ENCODE measurements at places on chromosomes 13 and 19.

- DNase-seq, result no peak
Measured at GRCh38 chr19:42285541-42285941, 16.4 kb upstream of the PRR19 start.

DNA sequence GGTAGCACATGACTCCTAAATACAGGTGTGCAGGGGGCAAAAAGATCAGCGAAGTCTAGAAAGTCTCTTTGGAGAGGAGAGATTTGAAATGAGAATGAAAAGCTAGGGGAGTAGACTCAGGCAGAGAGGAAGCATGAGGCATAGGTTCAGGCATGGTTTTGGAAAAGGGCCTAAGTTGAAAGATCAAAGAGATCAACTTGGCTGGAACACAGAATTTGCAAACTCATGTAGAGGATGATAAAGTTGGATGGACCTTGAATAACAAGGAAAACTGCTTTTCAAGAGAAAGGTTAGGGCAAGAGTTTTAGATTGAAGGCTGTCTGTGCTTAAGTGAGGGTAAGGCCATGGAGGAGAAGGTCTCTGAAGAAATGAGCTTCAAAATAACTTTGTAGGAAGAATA is 47.4 kb upstream of the UBAC2 start:
- DNase-seq, result no peak

GRCh38 chr13:98133946-98134345 is 8.9 kb upstream of the FARP1 start:
- no peak for DNase-seq

GRCh38 chr13:39561971-39562370 is 41.0 kb downstream of the LHFPL6 start:
- DNase-seq, result no peak

- no peak for DNase-seq
Measured at GRCh38 chr19:27740396-27740795, 1472.6 kb downstream of the UQCRFS1 start.

DNA sequence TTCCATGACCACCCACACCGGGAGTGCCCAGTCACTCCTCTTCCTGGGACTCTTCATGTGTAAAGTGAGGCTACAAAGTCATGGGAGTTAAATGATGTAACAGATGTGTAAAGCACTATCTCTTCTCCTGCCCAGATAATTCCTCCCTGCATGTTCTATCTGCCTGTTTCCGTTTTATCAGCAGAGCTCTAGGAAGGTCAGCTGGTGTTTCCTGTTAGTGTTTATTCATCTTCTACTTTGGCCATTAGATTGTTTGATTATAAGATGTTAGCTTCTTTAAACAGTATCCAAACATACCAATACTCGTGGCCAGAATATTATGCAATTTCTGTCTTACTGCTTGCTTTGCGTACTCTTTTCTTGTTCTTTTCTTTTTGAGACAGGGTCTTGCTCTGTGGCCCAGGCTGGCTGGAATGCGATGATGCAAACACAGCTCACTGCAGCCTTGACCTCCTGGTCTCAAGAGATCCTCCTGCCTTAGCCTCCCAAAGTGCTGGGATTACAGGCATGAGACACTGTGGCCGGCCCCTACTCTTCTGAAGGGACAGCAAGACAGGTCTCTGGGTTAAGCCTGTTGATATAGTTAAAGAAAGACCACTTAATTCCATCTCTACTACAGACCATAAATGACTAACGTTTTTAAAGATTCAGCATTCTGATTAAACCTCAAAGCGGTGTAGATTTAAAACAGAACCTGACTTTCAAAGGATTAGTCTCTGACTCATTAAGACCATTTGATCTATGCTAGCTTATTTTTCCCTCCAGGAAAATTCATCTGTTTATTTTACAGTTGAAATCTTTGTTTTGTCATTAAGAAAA is 97.4 kb upstream of the AKAP11 start:
- no peak for DNase-seq

DNA sequence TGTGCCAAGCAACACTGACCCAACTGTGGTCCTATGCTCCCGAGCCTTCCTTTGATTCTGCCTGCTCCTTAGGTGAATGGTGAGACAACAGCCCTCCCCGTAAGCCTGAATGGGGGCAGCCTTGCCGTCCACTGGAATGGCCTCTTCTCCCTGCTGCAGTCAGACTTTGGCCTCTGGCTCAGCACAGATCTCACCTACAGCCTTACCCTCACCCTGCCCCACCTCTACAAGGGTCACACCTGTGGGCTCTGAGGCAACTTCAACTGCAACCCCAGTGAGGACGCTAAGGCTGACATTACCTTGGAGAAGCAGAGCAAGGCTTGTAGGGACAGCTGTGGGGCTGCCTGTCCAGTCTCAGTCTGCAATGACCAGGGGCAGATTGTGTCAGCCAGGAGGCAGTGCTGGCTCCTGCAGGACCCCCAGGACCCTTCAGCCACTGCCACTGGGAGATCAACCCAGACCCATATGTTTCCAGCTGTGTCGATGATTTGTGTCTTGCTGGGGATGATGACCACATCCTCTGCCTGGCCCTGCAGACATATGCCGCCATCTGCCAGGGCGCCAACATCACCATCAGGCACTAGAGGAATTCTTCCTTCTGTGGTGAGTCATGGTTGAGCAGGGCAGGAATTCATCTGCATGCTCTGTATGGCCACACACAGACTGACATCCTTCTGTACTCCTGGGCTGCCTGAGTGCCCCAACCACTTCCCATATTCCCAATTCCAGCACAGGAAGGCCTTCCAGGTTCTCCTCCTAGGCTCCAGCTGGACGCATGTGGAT is 27.3 kb upstream of the FXYD3 start:
- no peak for DNase-seq

DNA sequence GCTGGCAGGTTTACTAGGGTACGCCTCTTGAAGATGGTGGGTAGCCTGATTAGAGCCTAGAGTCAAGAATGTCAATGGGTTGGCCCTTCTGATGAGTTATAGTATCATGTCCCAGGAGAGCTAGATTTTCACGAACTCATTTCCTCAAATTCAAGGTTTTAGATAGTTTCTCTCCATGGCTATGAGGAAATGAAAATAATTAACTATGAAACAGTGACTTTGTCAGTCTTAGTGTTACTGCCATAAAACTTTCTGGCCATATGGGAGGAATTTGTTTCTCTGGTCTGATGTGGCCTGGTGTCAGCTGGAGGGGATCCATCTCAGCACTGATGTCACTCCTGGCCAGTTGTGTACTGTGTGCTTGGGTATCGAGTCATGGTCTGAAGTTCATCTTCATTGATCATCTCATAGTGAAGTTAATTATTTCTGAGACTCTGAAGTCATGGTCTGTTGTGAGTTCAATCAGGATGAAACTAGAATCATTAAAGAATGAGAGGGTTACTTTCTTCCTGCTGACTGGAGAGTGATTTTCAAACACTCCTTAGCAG is 49.4 kb upstream of the TNFSF11 start:
- DNase-seq, result no peak

DNA sequence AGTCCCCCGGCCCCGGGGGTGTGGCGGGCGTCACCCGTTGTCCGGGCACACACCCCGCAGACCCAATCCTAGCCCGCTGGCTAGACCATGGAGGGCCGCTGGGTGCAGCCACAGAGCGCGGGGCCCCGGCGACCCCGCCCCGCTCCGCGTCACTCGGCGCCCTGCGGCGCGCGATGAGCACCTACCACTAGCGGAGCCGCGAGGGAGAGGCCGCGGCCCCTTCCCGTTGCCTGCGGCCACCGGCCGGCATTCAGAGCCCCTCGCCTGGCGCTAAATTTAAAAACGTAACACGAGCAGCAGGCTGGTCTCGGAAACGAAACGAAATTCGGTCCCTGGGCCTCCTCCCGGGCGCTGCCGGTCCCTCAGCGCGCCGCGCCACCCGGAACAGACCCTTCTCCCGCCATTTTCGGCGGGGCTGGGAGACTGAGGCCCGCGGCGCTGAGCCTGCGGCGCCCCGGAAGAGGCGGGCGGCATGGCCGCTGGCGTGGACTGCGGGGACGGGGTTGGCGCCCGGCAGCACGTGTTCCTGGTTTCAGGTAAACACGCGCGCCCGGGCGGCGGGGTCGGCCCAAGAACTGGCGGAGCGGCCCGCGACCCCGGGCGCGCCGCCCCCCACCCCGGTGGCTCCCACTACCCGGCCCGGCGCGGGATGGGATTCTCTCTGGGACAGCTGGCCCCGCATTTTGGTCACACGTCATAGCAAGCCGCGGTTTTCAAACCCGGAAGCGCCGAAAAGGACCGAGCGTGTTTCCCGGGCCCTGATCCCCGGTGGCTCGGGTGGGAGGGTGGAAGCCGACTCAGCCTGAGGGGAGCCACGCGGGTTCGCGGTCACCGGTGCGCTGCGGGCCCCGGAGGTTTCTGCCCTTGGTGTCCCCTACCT is at the start of gene RNASEH2B:
TSS of gene RNASEH2B (plus strand) at position 187 of the 880 bp plus-strand sequence. CDS start at position 473, 286 bp downstream.
- DNase-seq, result no peak

DNA sequence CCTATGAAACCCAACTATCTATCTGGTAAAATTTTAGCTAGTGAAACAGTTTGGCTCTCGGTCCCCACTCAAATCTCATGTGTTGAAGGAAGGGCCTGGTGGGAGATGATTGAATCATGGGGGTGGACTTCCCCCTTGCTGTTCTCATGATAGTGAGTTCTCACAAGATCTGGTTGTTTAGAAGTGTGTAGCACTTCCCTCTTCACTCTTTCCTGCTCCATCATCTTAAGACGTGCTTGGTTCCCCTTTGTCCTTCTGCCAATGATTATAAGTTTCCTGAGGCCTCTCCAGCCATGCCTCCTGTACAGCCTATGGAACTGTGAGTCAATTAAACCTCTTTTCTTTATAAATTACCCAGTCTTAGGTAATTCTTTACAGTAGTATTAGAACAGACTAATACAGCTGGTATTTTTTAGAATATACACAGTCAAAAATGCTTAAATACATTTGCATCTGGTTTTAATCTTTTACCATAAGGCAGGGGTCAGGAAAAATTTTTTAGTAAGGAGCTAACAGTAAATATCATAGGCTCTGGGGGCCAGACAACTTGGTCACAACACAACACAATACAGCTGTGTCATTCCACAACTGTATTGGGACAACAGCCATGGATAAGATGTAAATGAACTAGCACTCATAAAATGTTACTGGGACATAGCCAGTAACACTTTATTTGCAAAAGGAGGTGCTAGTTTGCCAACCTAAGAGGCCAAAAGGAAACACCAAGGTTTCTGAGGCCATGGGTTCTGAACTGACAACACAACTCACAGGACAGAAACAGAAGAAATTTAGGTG is 24.3 kb downstream of the DZIP1 start:
- no peak for DNase-seq

DNA sequence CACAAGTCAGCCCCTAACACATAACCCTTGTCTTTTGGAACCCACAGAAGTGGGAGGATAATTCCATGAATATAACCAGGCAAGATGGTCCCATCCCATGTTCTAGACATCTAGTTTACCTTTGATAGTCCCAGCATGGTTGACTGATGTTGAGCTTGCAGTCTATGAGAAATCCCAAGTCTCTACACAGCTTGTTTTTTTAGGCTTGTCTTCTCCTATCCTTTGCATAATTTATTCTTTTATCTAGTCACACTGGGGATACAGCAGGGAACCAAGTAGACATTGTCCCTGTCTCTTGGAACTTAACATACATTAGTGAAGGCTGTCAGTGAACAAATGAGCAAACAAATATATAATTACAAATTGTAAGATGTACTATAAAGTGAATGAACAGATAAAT is 19.6 kb upstream of the FRY start:
- no peak for DNase-seq

DNA sequence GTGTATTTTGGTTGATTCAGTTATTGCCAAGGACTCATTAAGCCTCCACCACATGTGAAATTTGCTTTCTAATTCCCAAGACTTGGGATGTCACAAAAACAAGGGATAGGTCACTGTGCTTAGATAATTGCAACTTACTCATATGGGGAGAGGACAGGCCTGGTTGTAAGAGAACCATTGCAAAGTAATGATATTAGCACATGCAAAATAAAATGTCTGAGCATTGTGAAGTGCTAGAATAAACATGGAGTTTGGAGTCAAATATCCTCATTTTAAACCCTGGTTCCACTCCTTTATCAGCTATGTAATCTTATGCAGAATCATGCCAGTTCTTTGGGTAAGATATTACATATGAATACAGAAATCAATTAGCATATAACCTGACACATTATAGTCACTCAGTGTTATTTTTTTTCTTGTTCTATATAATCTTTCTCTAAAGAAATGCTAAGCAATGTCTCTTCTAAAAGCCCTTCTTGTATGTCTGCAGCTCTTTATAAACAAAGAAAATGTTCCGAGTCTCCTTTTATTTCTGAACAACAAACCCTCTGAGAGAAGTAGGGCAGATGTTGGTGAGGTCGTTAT is 5.5 kb downstream of the CBY2 start:
- no peak for DNase-seq

GRCh38 chr13:110115591-110115990 is 191.4 kb downstream of the COL4A1 start:
- DNase-seq, result no peak

- DNase-seq, result no peak
Measured at GRCh38 chr19:2166741-2167738, 3.3 kb downstream of the DOT1L start.

DNA sequence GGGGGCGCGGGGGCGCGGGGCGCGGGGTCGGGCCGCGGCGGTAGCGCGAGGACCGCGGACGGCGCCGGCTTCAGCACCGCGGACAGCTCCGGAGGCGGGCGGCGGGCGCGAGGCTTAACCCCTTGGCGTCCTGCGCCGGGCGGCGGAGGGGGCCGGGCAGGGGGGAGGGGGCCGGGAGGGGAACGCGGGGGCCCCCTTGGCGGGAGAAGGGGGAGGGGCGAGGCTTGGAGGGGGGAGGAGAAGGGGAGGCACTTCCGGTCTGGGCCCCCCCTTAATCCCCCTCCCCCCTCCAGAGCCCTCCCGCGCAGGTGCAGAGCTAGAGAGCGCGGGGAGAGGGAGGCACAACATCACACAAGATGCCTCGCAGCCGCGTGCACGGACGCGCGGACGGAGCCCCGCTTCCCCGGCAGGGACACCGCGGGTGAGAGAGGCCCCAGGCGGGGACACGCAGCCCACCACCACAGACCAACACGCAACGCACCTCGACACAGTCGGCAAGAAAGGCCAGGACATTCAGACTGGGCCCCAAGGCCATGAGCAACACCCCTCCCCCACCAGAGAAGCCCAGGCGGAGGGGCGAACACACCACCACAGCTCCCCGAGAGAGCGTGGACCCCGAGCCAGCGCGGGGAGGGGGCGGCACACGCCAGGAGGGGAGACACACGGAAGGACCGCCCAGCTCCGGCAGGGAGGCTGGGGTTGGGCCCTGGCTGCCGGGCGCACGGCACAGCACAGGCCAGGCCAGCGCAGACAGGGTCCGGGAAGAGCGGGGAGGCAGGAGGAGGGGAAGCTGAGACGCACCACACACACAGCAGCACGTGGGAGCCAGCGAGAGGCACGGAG is 24.1 kb downstream of the SHANK1 start:
- DNase-seq, result no peak

DNA sequence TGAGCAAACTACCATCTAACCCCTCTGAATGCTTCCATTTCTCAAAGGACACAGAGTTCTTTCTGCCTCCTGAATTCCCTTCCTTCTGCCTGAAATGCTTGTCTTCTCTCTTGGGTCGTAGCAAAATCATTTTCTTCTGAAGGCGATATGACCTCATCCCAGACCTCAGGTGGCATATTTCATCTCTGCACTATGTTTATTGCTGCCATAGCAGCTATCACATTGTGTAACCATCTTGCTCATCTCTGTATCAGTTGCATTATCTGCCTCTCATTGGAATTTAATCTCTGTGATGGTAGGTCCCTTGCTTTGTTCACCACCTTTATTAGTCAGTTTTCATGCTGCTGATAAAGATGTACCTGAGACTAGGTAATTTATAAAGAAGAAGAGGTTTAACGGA is 32.5 kb upstream of the RAP2A start:
- DNase-seq, result no peak

Measured in NCI-H1048 (cell line).